ENCODE measurements at places on chromosomes 7 and 10.

GRCh38 chr10:35511647-35512046 is 93.5 kb upstream of the GJD4 start:
- no peak for DNase-seq

DNA sequence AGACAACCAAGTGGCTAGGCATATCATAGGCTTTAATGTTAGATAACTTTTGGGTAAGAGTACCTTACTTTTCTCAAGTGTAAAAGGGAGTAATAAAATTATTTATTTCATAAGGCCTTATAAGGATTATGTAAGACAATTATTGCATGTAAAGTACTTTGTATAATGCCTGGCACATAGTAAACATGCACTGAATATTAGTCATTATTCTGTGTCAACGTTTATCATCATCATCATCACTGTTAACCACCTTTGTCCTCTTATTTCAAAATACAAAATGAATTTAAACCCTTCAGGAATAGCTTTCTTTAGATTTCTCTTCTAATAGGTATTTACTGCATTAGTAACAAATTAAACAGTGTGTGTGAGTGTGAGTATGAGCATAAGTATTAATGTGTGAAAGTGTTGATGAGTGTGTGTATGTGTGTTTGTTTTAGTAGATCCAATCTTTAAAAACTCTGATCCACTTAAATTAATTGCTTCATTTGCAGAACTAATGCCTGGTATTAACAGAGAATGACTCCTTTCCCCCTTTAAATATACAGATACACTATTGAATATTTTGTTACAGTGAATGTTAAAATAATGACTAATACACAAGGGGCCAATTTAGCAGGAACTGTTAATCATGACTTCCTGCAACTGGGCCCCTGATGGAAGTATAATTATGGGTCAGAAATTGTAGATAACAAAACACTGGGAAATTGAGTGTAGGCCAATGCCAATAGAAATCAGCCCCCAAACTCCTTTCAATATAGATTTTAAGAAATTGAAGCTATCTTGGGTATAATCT is 213.3 kb upstream of the FZD8 start:
- no peak for DNase-seq

GRCh38 chr10:126375926-126376554 is 12.2 kb downstream of the ADAM12 start:
- no peak for DNase-seq

- DNase-seq, result no peak
Measured at GRCh38 chr10:126402721-126403695, 14.7 kb upstream of the ADAM12 start.

DNA sequence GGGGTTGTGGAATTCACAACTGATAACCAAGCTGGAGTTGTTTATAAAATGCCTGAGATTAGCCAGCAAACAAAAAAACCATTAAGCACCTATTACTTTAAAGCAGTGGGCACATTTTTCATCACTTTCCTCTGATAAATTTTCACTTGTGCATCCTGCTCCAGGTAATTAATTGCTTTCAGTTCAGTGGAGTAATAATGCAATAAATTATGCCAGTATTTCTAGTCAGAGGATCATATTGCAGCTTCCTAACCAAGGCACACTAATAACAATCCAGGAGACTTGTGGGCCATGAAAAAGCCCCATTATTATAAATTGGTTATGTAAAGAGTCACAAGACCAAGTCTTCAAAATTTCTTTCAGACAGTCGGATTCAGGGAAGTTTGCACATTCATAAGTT is 193.2 kb downstream of the LRMDA start:
- no peak for DNase-seq

DNA sequence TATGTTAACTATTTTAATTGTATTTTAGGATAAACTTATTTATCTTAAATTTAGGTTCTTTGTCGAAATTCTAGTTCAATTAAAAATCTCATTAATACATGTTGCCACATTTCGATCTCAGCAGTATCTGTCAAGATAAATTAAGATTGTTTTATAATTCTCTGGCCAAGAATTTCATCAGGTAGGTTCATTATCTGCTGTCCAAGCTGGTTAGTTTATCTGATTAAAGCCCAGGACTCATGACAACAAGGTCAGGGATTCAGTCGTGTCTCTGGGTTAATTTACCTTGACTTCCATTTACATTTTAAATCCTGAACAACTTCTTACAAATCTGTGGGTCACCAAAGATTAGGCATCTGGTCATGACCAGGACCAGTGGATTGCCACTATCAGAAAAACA is 7.6 kb downstream of the STEAP4 start:
- no peak for DNase-seq

DNA sequence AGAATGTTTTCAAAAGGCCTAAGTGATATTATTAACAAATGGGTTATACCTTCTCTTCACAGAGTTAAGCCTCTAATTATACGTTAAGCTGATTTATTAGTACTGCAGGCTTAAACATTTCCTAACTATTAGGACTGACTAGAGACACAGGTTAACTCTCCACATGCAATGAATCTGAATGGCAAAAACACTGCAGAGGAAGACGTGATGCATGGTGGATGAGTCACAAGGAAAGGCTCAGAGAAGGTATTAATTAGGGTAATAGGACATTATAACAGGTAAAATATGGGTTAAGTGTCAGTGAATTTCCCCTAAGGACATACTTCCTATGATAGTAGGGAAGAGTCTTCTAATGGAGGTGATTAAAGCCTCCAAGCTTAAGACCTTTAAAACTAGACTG is 24.7 kb upstream of the SEM1 start:
- no peak for DNase-seq

DNA sequence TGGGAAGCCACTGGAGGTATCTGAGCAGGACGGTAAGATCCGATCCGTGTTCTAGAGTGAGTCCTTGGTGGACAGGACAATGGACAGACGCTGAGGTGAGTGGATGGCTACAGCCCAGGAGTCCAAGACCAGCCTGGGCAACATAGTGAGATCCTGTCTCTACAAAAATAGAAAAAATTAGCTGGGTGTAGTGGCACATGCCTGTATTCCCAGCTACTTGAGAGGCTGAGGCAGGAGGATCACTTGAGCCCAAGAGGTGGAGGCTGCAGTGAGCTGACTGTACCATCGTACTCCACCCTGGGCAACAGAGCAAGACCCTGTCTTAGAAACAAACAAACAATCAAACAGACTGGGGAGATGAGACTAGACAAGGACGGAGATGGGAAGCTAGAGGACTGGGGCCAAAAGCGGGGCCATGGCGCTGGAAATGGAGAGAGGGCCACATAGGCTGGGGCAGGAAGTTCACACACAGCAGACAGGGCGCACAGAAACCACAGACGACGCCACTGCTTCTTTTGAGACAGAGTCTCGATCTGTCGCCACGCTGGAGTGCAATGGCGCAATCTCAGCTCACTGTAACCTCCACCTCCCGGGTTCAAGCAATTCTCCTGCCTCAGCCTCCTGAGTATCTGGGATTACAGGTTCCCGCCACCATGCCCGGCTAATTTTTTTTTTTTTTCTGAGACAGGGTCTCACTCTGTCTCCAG is 24.7 kb downstream of the DAGLB start:
- no peak for DNase-seq

DNA sequence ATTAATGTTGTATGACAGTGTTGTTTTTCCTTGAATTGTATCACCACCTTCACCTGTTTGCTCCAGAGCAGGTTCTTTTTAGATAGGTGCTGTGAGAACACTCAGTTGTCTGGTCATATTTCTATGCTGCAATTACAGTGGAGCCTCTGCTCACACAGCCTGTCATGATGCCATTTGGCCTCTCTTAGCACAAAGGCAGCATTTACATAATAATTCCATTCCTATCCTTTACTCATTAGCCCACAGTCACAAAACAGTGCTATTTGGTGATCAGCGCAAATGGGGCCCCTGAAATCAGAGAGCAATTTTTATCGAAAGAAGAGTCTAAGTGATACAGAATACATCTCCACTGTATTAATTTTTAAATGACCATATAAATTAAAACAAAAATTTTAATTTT is 13.8 kb upstream of the DGKI start:
- DNase-seq, result no peak

GRCh38 chr10:94239696-94240095 is 123.0 kb downstream of the NOC3L start:
- no peak for DNase-seq

- no peak for DNase-seq
Measured at GRCh38 chr7:50427518-50427917, 22.6 kb downstream of the FIGNL1 start.

GRCh38 chr10:35885076-35885475 is 243.0 kb upstream of the FZD8 start:
- no peak for DNase-seq

DNA sequence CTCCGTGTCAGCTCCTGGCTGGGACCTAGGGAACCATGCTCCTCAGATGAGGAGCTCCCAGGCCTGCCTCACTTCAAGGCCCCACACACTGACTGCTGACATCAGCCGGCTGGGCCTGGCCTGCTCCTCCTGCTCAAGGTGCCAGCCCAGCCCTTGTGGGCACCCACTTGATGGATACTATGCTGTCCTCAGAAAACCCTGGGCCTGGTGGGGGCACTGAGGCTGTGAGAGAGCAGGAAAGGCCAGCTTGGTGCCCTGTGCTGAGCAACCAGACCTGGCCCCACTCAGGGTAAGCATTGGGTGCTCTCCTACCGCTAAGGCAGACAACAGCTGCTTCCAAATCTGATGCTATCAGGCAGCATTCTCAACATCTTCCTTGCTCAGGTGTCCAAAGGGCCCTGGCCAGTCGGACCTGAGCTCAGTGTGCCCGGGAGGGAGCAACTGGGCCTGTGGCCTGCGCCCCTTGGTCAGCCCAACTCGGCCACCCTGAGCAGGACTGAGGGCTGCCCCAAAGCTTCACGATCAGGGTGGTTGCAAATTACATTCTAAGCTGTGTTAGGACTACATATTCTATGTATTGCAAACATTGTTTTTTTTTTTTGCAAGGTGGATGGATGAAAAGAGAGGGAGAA is 21.9 kb upstream of the ANTXRL start:
- DNase-seq, result no peak

All from AG04450 (cell line).